Activated T-cell treated with anti-CD3 and anti-CD28 coated beads for 24 hours (primary cell): ENCODE measurements at places on chromosomes 3 and 15.

DNA sequence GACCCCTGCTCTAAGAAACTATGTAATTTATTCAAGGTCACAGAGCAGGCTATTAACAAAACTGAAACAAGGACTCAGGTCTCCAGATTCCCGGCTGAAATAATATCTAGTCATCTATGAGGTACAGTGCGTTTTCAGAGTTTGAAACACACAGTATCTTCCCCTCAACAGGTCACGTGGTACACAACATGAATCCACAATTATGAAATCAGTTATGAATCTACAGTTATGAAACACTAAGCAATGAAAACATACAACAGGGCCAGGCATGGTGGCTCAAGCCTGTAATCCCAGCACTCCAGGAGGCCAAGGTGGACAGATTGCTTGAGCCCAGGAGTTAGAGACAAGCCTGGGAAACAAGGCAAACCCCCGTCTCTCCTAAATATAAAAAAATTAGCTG lies 72.7 kb downstream of the FSIP1 start:
- DNase-seq, result no peak

- no peak for DNase-seq
Measured at GRCh38 chr3:150227839-150228238, 180.3 kb upstream of the TSC22D2 start.

DNA sequence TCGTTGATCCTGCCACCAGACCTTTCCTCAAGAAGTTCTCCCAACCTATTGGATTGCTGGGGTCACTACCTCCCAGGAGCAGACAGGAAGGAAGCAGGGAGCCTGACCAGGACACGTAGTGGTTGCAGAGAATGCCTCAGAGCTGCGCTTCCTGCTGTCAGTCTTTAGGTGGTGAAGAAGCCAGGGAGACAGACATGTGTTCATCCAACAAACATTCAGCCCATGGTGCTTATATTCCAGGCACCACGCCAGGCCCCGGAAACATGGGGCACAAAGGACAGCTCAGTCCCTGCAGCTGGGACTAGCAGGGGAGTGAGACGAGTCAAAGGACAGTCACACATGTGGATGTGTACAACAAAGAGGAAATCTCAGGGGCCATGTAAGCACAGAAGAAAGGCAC lies 26.0 kb upstream of the CORO2B start:
- DNase-seq, result no peak

- no peak for DNase-seq
Measured at GRCh38 chr15:49902685-49903501, 216.1 kb downstream of the ATP8B4 start.

DNA sequence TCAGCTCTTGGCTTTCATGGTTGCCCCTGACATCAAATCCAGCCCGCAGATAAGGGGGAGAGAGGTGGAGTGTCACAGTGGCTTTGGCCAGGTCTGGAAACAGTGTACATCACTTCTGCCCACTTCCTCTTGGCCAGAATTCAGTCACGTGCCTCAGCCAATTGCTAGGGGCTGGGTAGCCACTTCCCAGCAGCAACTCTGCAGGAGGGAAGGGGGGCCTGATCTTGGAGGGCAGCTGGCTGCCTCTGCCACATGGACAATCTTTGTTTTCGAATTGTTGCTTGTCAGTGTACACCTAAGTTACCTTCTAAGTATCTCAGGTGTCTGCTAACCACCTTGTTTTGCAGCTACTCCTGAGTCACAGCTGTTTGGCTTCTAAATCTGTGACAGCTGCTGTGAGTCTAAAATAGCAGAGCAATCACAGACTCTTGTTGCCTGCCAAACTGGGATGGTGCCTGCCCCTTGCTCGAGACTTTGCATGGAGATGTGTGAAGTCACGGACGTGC lies 41.0 kb upstream of the LIMD1 start:
- no peak for DNase-seq

DNA sequence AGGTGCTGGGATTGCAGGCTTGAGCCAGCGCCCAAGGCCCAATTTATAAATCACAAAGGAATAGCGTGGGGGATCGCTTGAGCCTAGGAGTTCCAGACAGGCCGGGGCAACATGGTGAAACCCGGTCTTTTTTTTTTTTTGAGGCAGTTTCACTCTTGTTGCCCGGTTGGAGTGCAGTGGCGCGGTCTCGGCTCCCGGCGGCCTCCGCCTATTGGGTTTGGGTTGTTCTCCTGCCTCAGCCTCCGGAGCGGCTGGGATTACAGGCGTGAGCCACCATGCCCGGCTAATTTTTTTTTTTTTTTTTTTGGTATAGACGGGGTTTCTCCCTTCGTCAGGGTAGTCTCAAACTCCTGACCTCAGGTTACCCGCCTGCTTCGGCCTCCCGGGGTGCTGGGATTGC lies 65.0 kb downstream of the GOLGA6L7 start:
- no peak for DNase-seq

- no peak for DNase-seq
Measured at GRCh38 chr3:25592510-25592968, 72.2 kb downstream of the TOP2B start.
